ENCODE measurements at places on chromosomes 12 and 14.

- DNase-seq: no peak
Measured at GRCh38 chr14:32043624-32044023, 33.5 kb upstream of the ARHGAP5 start.

DNA sequence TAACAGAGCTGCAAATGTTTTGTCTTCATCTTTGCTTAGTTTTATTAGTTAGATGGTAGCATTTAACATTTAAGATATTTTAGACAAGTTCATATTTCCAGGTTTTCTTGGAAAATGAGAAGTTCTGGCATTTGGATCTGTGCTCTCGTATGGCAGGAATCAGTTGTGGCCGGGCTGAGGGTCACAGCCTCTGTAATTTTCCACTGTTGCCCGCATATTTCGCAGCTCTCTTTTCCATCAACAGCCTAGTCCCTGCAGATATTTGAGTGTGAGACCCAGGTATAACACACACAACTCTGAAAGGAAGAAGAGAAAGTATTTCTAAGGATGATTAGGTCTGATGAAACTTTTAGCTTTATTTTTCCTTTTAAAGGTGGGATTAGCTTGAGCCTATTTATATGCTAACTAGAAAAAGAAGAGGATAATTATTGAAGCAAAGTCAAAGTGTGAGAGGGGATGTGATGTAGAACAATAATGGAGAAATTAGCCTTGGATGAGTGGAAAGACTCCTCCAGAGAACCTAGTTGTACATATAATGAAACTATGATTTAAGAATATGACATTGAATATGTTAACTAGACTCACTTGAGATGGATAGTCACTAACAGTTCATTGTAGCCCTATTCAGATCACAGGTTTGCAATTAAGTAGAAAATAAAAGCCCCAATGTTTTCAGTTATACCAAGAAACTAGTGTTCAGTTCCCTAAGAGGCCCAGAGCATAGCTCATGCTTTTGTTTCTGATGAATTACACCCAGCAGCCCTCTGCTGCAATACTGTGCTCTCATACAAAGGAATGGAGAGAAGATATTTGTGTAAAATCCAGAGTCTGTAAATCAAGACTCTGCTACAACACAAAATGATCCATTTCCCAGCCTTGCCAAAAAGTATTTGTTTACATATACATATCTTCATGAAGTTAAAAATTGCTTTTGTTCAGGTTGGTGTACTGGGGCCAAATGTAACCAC, 158.4 kb downstream of the C12orf50 start:
- peak; percentile 86 for DNase-seq

DNA sequence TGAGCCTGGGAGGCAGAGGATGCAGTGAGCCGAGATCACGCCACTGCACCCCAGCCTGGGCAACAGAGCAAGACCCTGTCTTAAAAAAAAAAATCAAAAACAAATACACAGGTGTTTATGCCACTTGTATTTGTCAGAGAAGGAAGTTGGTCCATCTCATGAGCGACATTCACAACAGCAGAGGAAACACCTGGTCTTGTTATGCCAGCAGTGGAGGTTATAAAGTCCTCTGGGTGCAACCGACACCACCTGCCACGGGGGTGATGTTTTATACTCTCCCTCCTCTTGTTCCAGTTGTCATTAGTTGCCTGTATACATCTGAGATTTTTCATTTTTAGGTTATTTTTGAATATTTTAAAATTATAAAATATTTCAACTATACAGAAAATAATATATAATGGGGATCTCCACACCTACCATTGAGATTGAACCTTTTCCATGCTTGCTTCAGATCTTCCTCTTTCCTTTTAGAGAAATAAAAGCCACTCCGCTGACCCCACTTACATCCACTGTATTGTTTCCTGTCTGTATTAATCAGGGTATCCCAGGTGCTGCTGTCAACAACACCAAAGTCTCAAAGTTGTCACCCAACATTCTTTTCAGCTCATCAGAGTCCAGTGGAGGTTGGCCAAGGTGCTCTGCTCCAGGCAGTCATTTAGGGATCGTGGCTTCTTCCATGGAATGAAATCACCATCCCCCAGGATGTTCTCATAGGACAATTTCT, 65.1 kb downstream of the RNFT2 start:
- DNase-seq: no peak

DNA sequence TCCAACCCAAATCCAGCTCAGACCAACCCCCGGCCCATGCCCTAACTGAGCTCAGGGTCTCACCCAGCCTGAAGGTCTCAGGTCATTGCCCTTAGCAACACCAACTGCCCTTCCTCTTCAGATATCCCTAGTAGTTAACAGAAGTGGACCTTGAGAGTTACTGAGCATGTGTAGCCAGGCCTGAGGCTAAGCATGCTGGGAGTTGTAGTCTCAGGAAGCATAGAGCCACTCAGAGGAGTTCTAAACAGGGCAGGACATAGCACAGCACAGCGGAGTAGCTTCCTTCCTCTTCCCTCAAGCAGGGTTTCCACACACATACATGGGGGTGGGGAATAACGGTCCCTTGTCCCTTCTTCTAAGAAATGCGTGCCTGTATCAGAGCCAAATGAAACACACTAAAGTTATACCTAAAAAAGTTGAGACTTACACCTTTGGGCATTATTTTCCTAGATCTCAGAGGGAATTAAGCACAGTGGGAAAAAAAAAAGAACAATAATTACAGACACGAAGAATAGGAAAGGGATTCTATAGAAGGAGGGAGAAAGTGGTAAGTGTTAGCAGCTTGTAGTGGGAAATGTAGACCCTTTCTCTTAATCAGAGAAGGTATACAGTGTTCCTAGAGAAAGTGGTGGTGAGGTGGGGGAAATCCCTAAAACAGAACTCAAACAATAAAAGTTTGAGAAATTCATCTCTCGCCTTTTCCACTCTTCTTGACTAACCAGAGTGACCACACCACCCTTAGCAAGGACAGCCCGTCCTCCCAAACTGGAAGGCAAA, 4.4 kb downstream of the KMT2D start:
- DNase-seq: peak; percentile 86

GRCh38 chr12:76768576-76768975, 4.7 kb downstream of the ZDHHC17 start:
- DNase-seq: peak; percentile 53

- DNase-seq: no peak
Measured at GRCh38 chr14:53874704-53875103, 81.9 kb downstream of the BMP4 start.

DNA sequence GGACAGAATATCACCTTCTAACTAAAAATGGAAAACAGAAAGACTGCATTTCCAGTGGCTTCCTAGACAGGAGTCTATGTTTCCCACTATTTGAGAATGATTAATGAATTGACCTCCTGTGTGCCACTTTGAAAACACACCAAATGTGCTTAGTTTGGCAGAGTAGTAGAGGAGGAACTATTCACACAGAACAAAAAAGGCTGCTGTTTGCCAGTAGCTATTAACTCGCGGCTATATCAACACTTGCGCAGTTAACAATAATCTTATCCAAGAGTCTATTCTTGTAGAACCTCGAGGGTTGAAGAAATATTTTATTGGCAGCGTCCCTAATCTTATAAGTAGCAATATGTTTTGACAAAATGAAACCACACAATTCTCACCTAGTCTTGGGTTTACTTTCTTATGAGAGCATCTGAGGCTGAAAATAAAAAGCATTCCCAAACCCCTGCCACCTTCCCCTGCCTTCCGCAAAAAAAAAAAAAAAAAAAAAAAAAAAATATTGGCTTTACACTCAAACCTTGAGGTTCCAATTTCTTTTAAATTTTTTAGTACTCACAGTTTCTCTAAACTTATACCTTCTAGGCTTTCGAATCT, 127.3 kb upstream of the FLRT2 start:
- no peak for DNase-seq

GRCh38 chr12:82650627-82651337, 35.9 kb upstream of the TMTC2 start:
- peak; percentile 31 for DNase-seq

- DNase-seq: peak; percentile 60
Measured at GRCh38 chr14:52473557-52473956, 78.7 kb downstream of the TXNDC16 start.

DNA sequence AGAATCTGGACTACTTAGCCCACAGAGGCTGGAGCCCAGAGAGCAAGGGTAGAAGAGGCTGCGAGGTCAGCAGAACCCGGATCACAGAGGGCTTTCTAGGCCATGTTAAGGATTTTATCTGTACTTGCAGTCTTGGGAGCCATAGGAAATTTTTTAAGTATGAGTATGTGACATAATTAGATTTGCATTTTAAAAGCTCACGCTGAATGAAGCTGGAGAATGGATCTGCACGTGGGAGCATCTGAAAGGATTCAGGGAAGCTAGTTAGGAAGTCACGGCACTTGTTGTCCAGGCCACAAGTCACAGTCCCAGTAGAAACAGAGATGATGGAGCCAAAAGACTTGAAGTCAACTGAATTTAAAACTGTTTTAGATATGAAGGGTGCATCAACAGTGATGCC, 14.1 kb downstream of the CORO1C start:
- DNase-seq: no peak

DNA sequence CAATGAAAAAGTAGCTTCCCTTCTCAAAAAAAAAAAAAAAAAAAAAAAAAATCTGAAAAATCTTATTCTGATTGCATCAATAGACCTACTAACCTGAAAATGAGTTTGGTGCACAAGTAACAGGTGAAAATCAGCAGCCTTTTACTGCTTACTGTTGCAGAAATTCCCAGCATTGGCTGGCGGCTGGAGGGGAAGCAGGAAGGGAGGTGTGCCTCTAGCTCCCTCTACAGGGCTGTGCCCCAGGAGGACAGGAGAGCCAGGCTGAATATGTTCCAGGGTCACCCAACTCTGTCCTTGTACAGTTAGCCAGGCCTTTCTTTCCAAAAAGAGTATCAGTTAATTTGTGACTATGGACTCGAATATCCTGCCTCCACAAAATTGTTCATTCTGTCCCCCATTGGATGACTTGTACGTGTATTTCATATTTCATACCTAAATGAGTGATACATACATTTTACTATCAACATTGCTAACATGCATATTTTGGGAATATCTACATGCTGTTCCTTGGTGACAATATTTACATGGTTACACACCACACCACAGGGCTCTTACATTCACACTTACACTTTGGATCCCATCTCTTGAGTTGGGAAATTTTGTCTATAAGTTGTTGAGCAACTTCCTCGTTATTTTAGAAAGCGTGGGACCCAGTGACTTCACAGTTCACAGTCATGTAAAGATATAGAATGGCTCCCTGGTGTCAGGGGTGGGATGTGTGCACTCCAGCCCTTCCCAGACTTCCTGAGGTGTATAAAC, 124.8 kb downstream of the SAMD4A start:
- peak; percentile 60 for DNase-seq

GRCh38 chr14:81471062-81471461, 62.6 kb downstream of the SEL1L start:
- DNase-seq: no peak

GRCh38 chr14:53043027-53043581, 92.3 kb upstream of the FERMT2 start:
- DNase-seq: peak; percentile 86

DNA sequence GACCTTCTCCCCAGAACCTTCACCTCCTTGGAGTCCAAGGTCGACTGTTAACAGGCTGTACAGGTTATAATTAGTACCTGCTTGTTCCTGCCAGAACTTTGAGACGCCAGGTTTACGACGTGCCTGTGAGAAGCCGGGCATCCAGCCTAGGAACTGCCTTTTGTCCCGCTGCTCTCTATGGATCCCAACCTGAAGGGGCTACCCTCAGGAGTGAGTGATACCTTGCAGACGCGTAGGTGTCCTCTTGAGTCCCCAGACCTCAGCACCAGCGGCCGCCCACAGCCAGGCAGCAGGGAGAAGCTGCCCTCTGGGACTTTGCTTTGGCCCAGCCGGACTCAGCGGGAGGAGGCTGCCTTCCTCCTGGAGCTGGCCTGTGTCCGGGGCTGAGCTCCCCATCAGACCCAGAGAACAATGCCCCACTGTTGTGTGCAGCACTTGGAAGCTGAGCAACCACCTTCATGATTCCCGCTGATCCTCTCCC, 16.2 kb downstream of the SYNE3 start:
- DNase-seq: no peak

- DNase-seq: peak; percentile 42
Measured at GRCh38 chr12:20390846-20391245, 22.5 kb downstream of the PDE3A start.

DNA sequence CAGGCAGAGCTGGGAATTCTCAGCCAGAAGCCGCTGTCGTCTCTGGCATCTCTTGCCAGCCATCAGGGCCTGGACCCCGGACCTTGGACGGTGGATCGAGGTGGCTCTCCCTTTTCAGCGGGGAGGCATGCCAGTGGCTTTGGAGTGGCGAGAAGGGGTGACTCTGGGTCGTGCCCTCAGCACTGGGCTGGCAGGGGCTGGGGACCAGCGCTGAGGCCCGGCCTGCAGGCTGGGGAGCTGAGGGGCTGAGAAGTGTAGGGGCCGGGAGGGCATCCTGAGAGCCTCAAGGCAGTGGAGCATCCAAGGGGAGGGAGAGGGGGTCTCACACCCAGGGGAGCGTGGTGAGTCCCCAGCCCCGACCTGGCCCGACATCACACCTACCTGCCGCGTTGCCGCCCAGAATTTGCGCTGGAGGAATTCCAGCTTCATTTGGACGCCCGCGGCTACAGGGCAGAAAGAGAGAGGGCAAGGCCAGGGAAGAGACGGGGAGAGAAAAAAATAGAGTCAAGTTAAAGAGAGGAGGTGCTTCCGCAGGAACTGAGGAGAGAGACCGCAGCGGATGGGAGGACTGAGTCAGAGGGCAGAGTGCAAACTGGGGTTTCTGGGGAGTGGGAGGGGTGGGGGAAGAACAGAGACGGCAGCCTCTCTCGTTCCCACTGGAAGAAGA, 9.0 kb upstream of the LRTM2 start:
- DNase-seq: peak; percentile 56

Data from amniotic epithelial cell (primary cell).